ENCODE measurements at places on chromosomes 5 and 9. TPM values are rescaled to one million over a fixed set of nuclear protein-coding genes. Genes with fewer than 3 reads are reported as not detected.

DNA sequence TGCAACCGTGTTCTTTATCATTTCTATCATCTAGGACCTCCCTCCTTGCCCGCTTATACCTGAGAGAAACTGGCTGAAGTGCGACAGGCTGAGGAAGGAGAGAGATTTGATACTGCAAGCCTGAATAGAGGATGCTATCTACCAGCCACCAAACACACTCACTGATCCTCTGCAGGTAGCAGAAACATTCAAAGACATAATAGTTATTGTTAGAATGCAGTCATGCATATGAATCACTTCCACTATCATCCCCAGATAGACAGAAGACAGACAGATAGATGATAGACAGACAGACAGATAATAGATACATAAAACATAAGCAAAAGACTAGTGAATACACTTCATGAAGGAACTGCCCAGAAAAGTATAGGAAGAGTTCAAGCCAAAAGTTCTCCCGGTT, 32.9 kb downstream of the FAM81B start:
- H3K27ac ChIP-seq = no peak overlapping the region
- DNase-seq = no peak
- no peaks in the 10 kb centered on the region for H3K36me3 ChIP-seq
- H3K27me3 ChIP-seq = no peaks in the 10 kb centered on the region

- no peaks in the 10 kb centered on the region for H3K36me3 ChIP-seq
- no peaks in the 10 kb centered on the region for H3K27me3 ChIP-seq
- H3K27ac ChIP-seq = no peak overlapping the region
- no peaks in the 10 kb centered on the region for H3K4me1 ChIP-seq
- no peak overlapping the region for H3K4me3 ChIP-seq
- peak; percentile 7 for DNase-seq
Measured at GRCh38 chr5:139277171-139277570, 16.4 kb upstream of the MATR3 start.

GRCh38 chr9:136855461-136856078, 3.4 kb downstream of the MAMDC4 start:
- DNase-seq = peak; percentile 71
- no peaks in the 10 kb centered on the region for H3K27me3 ChIP-seq
- peaks cover 19% of the 10 kb centered on the region for H3K4me1 ChIP-seq
- H3K27ac ChIP-seq = no peak overlapping the region
- H3K4me3 ChIP-seq = no peak overlapping the region

NXNL2 gene
- 3.6 TPM for total RNA-seq

TEX48 gene
- not detected for total RNA-seq

SOHLH1 gene
- not detected for total RNA-seq

LCN15 gene
- not detected for total RNA-seq

TRMT10B gene
- 12.4 TPM for total RNA-seq

Measured in kidney (tissue), 22 donors.